ENCODE measurements at places on chromosomes 2 and 18.
A peak's percentile ranks its signal among the peaks of the same experiment; 100 is the strongest.

DNA sequence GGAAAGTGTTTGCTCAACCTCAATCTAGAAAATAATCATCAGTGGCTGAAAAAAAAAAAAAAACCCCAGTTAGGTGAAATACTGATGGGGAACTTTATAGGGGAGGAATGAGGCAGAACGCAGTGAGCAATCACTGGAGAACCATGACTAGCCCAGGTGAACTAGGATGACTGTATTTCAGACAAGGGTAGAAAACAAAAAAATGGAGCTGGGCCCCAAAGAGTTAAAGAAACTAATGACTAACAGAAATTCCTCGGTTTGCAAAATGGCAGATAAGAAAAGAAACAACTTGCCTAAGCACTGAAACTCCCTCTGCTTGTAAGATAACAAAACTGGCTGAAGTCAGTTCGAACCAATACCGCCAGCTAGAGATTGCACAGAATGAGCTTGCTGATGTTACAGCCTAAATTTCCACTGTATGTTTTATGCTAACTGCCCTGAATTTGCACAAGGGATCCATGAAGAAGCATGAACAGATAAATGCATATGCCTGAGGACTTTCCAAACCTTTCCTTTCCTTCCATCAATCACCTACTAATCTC, 245.9 kb downstream of the METTL4 start:
- no peak for DNase-seq

- DNase-seq = no peak
These were observed 288.5 kb upstream of the SLC39A10 start for GRCh38 chr2:195368249-195369217.

DNA sequence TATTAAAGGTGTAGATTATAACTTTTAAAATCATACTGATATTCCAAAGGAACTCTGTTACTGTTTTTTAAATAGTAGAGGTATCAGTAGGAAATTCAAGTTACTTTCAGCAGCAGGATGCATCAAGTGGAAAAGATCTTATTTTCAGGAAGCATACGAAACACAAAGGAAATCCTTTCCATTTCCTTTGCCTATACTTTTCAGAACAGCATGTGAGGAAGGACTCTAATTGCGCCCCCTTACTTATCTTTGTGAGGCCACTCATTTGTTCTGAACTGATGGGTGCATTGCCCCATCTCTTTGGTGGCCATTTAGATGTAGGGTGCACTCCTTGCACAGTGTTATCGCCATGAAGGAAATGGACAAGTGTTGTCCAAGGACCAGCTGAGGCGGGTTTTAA, 145.3 kb downstream of the BABAM2 start:
- DNase-seq = no peak

DNA sequence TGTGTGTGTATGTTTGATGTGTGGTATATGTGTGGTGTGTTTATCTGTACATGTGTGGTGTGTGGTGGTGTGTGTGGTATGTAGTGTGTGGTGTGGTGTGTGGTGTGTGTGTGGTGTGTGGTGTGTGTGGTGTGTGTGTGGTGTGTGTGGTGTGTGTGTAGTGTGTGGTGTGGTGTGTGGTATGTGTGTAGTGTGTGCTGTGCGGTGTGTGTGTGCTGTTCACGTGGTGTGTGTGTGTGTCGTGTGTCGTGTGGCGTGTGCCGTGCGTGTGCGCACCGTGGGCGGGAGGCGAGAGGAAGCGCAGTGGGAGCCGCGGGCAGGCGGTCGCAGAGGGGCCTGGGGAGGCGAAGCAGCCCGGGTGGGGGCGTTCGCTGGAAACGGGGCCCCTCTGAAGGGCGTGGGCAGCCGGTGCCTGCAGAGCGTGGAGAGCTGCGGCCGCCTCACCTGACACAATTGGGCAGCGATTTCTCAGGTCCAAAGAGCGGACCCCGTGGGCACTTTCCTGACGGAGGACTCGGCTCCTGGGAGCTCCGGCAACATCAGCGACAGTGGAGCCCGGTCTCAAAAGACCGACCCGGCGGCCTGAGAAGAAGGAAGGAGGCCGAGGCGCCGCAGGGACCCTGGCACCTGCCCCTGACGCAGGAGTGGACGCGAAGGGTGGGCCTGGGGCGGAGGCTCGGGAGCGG, 741.1 kb upstream of the SALL3 start:
- DNase-seq = no peak

DNA sequence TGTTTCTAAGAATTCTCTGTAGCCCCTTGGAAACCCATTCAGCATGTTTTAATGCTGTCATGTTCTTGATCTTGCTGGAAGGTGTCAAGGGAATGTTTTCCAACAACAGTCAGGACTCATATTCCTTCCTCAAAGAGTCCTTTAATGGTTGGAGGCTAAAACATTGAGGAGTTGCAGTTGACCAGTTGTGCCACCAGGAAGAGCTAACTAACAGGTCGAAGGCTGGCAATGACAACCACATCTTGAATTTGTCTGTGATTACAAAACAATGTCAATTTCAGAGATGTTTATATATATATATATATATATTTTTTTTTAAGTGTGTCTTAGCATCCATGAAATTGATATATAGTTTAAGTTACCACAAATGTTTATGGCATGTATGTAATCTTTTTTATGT, 151.5 kb downstream of the INO80D start:
- no peak for DNase-seq

GRCh38 chr2:201806442-201807170, at the start of gene CDK15:
TSS of gene CDK15 (plus strand) at chr2:201806537. CDS start at chr2:201806665, 128 bp downstream.
- no peak for DNase-seq

DNA sequence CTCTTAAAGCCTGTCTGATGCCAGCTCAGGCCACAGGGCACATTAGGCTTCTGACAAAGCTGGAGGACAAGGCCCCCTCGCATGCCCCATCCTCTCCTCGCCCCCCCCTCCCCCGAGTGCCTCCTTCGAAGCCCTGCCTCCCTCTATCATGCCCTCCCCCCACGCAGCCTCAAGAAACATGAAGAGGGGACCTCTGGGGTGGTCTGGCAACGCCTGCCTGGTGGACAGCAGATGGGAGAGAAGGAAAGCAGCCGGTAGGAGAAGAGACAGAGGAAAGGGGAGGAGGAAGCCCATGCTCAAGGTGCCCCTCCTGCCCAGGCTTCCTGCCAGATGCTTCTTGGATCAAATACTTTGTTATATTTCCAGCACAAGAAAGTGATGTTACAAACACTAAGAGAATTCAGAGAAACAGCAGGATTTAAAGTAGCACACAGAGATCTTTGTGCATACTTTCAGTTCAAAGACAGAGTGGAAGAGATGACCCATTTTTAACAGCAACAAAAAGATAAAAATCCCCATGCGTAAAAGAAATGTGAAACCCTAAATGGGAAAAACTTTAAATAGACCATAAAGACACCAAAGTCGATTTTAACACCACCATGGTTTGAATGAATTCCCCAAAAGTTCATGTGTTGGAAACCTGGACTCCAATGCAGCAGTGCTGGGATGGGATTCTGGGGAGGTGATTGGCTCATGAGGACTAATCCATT, 19.0 kb downstream of the BOK start:
- no peak for DNase-seq

- peak; percentile 47 for DNase-seq
These were observed 52.8 kb upstream of the CABYR start for GRCh38 chr18:24086082-24086481.

GRCh38 chr2:33238111-33238510, 238.3 kb upstream of the RASGRP3 start:
- DNase-seq = no peak

DNA sequence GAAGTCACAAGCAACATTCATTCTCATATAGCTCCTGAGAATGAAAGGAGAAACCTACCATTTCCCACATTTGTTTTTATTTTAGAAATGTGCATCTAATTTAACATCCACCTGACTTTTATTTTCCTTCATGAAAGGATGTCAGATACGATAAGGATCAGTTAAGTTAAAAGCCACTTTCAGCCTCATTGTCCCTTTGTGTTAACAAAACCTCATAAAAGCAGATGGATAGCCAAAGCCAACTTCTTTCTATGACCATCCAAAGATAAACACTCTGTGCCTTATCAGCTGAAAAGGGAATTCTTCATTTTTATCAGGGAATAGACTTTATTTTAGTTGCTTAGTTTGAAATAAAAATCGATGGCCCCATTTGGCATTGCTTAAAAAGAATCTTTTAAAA, 25.7 kb upstream of the RIT2 start:
- DNase-seq = no peak

DNA sequence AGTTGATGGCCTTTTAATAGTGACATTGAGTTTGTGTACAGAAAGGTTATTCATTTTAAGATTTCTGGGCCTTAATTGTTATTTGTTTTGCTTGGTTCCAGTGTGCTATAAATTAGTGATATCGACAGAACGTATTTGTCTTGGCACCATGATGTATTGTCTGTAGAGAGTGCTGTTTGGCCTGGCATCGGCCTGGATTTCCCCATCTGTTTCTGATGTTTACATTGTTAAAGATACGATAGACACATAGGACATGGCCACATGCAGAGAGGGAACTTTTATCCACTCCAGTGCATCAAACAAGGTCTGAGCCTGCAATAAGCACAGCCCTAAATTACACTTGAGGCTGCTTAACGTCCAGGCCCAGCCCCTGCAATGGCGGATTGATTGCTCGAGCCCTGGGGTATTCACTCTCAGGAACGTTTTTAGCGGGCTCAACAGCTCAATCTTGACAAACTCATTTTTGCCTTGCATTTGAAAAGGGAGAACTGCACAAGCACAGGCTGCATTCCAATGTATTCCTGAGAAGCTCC, 144.7 kb downstream of the SLC4A3 start:
- DNase-seq = peak; percentile 91

DNA sequence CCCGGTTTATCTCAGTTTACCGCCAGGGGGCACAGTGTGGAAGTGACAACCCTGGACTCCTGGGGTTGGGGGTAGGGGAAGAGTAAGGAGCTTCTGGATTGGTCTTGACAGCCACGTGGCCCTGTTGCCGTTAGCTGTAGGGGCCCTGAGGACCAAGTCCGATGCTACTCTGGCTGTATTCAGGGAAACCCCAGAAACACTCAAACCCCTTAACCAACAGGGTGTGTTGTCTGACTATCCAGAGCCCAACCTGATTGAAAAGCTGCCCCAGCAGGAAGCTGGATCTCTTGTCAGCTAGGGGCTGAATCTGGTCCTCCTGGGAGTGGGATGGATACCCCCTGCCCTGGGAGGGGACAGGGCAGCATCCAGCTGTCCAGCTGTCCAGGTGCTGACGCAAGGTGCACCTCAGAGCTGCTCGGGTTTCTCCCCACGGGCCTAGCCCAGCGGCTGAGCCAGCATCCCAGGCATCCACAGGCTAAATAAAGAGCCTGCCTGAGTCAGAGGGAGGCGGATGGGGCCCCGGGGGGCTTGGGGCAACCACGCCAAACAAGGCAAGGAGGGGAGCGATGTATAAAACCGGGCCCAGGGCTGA, 3.1 kb upstream of the GMPPA start:
- no peak for DNase-seq
